ENCODE measurements at places on chromosomes 16 and 17. TPM values are rescaled to one million over a fixed set of nuclear protein-coding genes. Genes with fewer than 3 reads are reported as not detected.

SKAP1 gene
- polyA plus RNA-seq = 3.0 TPM

ASPA gene
- polyA plus RNA-seq = 0.96 TPM

ZNF232 gene
- 11.1 TPM for polyA plus RNA-seq

GRCh38 chr16:20904507-20905081 lies 4.0 kb downstream of the LYRM1 start:
- H3K4me3 ChIP-seq = no peak overlapping the region
- peak overlapping the region; percentile 17 for H3K27ac ChIP-seq
- peaks cover 47% of the 10 kb centered on the region for H3K4me1 ChIP-seq
- peaks cover 10% of the 10 kb centered on the region for H3K36me3 ChIP-seq

GRCh38 chr17:57935833-57936807 lies 19.1 kb downstream of the CUEDC1 start:
- H3K4me1 ChIP-seq = peaks cover 49% of the 10 kb centered on the region
- no peak for DNase-seq
- no peaks in the 10 kb centered on the region for H3K36me3 ChIP-seq
- H3K4me3 ChIP-seq = no peak overlapping the region
- no peaks in the 10 kb centered on the region for H3K27me3 ChIP-seq
- peak overlapping the region; percentile 88 for H3K27ac ChIP-seq
